Testis (tissue), 5 donors: ENCODE measurements at places on chromosomes 4 and X. TPM values are rescaled to one million over a fixed set of nuclear protein-coding genes. Genes with fewer than 3 reads are reported as not detected.

The MAGEA9B gene
- 24.6 TPM for total RNA-seq

DNA sequence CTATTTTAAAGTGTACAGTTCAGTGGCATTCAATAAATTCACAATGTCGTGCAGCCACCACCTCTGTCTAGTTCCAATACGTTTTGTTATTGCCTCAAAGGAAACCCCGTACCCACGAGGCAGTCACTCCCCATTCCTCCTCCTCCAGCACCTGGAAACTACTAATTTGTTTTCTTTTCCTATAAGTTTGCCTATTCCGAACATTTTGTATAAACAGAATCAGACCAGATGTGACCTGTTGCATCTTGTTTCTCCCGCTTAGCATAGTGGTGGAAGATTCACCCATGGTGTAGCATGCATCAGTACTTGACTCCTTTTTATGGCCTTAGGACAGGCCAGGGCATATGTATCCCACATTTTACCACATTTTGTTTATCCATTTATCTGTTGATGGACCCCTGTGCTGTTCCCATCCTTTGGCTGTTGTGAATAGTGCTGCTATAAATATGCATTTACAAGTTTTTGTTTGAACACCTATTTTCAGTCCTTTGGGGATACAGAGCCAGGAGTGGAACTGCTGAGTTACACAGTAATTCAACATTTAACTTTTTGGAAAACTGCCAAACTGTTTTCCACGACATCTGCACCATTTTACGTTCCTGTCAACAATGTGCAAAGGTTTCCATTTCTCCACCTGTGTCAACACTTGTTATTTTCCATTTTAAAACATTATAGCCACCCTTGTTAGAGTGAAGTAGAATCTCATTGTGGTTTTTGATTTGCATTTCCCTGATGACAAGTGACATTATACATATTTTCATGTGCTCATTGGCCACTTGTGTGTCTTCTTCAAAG, 57.8 kb upstream of the STX18 start:
- H3K36me3 ChIP-seq, result no peaks in the 10 kb centered on the region
- no peak overlapping the region for H3K4me3 ChIP-seq
- H3K4me1 ChIP-seq, result no peaks in the 10 kb centered on the region
- H3K27me3 ChIP-seq, result no peaks in the 10 kb centered on the region
- DNase-seq, result no peak

The DMP1 gene
- total RNA-seq, result 1.5 TPM

DNA sequence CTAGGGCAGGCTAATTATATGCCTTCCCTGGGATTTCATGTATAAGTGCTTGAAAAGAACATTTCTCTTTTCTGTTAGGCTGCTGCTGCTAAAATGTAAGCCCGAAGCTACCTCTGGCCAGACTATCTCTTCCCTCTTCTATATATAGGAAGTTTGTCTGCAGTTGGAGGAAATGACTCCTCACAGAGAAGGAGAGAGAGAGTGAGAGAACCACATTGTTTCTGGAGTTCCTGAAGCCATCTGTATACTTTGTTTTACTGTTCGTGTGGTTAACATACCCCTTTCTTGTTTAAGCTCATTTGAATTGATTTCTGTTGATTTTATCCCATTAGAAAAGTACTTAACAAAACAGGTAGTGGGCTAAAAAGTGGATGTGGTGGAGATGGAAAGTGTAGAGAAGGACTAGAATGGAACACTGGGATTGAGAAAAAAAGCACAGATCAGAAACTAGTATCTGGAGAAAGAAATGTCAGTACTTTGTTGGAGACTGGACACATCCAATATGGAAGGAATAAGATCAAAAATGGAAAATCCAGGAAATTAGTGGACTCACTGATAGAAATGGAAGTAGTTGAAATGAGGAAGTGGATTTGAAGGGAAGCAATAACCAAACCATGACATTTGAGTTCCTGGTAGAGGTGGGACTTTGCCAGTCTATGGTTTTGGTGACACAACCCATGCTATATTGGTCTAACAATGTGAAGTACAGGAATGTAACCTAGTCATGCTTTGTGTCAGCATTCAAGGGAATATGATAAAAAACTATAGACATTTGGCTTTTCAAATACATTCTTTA, 112.6 kb downstream of the TMA16 start:
- H3K4me1 ChIP-seq, result no peaks in the 10 kb centered on the region
- H3K27me3 ChIP-seq, result no peaks in the 10 kb centered on the region
- H3K27ac ChIP-seq, result no peak overlapping the region
- H3K36me3 ChIP-seq, result no peaks in the 10 kb centered on the region
- no peak for DNase-seq
